NCI-H1436 treated with DMSO at 0.1 percent for 48 hours (cell line): ENCODE measurements at places on chromosomes 16 and 17.

GRCh38 chr16:78290395-78290794, 190.9 kb downstream of the WWOX start:
- no peak for DNase-seq

DNA sequence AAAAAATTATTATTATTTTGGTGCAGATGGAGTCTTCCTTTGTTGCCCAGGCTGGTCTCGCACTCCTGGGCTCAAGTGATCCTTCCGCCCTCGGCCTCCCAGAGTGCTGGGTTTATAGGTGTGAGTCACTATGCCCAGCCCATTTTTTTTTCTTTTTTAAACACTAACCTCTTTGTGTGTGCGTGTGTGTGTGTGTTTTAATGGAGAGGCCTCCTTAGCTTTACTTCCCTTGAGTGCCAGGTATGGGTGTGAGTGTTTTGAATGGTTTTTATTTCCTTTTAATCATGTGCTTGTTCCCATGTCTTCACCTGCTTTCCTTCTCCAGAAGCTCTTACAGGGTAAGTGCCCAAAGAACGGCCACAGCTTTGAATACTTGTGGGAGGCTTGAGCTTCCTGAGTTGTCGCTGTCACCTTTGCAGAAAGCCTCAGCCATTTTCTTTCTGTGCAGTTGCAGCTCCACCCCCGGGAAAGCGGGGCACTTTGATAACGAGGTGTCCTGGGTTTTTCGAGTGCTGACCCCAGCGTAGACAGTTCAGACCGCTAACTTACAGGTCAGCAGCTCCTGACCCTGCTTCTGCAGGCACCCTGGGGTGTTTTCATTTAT, 22.6 kb downstream of the AKAP1 start:
- no peak for DNase-seq

GRCh38 chr16:89290472-89290871, 73.0 kb downstream of the ZNF778 start:
- DNase-seq = no peak

- DNase-seq = no peak
These were observed 24.9 kb downstream of the HYDIN start for GRCh38 chr16:71205482-71206131.

- no peak for DNase-seq
These were observed 52.8 kb downstream of the MARCHF10 start for GRCh38 chr17:62755141-62755851.

DNA sequence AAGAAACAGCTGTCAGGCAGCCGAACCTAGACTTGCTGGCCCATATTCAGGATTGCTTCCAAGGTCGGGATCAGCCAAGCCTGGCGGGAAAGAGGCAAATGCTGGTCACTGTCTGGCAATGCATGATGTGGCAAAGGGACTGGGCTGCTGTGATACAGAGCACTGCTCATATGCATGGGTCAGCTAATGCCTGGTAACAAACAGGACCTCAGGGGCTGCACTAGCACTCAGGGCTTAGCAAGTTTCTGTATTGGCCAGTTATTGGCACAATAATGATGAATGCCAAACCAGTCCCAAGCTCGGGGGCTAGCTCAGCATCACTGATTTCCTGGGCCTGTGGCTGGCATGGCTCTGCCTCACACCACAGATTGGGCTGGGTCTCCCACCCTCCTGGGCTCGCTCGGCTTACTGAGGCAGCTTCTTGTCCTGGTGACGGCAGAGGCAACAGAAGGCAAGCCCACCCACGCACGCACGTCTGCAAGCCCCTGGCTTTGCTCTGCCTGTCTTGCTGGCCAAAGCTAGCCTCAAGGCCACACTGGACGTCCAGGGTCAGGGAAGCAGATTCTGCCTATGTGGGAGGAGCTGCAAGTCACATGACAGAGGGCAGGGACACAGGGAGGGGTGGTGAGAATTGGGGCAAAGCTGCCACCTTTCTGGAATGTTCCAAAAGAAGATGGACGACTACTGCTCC, 21.4 kb upstream of the RPTOR start:
- no peak for DNase-seq

DNA sequence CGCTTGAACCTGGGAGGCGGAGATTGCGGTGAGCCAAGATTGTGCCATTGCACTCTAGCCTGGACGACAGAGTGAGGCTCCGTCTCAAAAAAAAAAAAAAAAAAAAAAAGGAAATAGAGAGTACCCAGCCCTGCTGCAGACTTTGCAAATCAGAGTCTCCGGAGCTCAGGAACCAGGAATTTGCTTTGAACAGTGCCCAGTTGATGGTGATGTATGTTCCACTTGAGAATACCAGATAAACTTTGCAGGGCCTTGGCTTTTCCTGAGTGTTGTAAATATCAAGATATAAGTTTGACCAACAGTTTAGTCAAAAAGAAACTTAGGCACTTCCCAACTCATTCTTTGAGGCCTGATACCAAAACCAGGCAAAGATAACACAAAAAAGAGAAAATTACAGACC, 30.6 kb upstream of the MAP3K14 start:
- no peak for DNase-seq

GRCh38 chr17:73691321-73691766, 47.1 kb upstream of the SDK2 start:
- DNase-seq = no peak

GRCh38 chr16:71767060-71767900, 41.4 kb downstream of the AP1G1 start:
- no peak for DNase-seq

- DNase-seq = no peak
These were observed 3.9 kb upstream of the NLRC5 start for GRCh38 chr16:56985288-56985961.

DNA sequence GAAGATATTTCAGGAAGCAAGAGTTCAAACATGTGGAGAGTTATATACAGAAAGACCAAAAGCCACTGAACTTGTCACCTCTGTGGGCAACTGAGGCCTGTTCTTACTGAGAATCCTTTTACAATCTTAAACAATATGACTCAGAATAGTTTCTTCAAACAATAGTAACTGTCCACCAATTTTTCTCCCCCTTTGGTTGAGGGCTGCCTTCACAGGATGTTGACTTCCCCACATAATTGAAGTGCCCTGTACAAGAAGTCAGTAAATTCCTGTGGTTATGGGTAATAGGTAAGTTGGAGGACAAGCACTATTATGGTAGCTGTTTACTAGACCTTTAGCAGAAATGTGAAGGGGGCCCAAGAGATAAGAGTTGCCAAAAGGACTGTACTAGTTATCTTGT, 215.8 kb downstream of the CDH8 start:
- DNase-seq = no peak

DNA sequence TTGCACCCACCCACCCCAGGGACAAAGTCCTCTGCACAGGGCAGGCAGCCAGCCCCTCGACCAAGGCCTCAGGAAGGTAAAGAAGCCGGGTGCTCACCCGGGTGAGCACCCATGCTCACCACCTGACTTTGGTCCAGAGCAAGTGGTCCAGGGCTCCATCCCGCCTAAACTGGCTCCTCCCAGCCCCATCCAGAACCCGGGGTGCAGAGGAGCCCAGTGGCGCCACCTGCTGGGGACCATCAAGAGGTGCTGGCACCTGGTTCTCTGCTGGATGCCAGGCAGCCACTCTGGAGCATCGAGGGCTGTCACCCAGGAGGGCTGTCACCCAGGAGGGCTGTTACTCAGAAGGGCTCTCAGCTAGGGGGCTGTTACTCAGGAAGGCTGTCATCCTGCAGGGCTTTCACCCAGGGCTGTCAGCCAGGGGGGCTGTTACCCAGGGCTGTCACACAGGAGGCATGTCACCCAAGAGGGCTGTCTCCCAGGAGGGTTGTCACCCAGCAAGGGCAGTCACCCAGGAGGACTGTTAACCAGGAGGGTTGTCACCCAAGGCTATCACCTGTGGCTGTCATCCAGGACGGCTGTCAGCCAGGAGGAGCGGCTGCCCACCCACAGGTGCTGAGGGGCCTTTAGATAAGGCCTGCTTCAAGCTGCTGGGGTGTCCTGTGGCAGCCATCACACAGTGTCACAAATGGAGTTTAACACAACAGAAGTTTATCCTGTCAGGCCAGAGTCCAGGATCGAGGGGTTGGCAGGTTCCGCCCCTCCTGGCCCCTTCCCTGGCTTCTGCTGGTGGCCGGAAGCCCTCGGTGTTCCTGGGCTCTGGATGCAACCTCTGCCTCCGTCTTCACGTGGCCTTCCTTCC, 98.5 kb downstream of the TNFRSF13B start:
- no peak for DNase-seq

DNA sequence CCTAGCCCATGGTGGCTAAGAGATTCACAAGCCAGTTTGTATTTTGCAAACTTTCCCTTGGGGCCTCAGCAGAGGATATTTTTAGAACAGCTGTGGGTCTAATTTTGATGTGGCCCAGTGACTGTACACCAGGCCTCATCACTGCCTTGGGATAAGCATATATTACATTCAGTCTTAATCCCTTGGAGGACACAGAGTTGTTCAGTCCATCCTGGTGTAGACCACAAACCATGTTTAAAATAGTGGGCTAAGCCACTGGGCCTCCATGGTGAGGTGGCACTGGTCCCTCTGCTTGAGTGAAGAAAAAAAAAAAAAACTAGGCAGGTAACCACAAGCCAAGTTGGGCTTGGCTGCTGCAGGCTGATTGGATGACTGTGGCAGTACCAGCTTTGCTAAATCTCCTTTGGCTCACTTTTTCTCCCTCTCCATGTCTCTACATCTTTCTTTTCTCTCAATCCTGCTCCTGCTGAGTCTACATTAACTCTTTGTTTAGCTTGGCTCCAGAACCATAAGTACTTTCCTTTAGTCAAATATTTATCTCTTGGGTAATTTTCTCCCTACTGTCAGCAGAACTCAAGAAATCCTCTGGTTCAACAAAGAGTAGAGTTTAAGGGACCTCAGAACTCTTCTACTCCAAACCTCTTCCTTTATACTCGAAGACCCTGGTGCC, 120.0 kb upstream of the TBX2 start:
- DNase-seq = no peak

- DNase-seq = no peak
These were observed 27.8 kb upstream of the NAT9 start for GRCh38 chr17:74803971-74804370.
